ENCODE measurements at places on chromosomes 5 and 9.

- no peak for DNase-seq
These were observed 24.8 kb downstream of the KCTD16 start for GRCh38 chr5:144195448-144195847.

DNA sequence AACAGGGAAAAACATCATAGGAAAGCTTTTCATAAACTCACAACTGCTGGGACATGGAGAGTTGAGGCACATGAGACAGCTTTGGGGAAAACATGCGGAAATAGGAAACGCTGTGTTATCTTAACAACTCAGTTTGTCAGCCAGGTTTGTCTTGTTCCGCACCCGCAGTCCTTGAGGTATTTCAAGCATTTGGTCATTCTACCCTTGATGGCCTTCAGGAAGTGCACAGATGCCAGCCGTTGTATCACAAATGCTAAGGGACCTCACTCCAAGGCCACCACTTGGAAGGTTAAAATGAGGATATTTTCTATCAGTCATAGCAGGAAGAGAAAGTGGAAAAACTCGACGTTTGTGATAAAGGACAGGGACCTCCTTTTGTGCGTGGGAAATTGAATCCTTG, 83.8 kb downstream of the TRIO start:
- peak; percentile 53 for DNase-seq

DNA sequence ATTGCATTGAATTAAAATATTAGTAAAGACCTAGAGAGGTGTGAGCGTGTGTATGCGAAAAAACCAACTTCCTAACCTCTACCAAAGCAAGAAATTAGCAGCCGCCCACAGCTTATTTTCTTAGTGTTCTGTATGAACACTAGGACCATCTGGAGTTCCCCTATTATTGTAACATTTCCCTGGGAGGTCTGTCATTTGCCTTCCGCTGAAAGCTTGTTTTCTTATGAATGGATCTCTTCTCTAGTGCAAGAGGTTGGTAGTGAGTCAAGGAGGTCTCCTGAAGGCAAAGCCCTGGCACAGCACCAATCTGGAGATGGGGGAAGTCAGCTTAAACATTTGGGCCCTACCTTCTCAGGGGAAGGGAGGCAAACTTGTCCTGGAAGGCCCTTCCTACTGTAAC, 10.8 kb downstream of the TNFSF8 start:
- DNase-seq, result no peak

DNA sequence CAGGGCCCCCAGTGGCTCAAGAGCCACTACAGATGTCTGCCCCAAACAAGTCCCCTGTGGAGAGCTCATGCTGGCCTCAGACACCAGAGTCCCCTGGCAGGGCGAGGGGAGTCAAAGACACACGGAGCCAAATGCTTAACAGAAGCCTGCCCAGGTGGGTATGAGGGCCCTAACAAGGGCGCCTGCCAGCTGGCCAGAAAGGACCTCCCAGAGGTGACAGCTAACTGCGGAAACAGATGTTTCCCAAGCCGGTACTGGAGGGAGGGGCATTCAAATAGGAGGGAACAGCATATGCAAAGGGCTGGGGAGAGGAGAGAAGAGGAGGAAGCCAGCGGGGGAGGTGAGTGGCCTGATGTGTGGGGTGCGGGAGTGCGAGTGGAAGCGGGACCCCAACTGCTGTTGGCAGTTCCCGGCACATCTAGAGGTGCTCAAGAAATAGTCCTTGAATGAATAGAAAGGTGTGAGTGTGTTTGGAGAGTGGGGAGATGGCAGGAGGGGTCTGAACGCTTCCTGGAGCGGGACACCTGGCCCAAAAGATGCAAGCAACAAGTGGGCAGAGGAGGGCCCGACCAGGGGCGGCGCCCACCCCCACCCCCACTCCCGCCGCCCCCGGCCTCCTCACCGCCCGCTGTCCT, 824 bp downstream of the MXD3 start:
- peak; percentile 61 for DNase-seq

DNA sequence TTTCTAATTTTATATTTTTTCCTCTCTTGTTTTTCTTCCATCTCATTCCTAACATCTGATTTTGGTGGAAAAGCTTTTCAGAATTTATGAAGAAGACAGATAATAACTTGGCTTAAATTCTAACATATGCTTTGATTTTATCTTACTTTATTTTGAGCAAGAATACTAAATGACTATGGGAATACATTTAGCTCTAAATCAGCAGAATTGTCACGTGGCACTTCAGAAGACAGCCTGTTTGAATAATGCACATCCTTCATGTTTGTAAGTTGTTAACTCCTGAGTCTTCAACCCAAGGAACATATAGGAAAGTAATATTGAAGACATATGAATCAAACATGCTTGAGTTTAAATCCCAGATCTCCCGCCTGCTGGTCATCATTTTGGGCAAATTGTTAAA, 90.3 kb downstream of the NTRK2 start:
- DNase-seq, result no peak

GRCh38 chr5:23027331-23027730, 174.2 kb upstream of the CDH12 start:
- no peak for DNase-seq

DNA sequence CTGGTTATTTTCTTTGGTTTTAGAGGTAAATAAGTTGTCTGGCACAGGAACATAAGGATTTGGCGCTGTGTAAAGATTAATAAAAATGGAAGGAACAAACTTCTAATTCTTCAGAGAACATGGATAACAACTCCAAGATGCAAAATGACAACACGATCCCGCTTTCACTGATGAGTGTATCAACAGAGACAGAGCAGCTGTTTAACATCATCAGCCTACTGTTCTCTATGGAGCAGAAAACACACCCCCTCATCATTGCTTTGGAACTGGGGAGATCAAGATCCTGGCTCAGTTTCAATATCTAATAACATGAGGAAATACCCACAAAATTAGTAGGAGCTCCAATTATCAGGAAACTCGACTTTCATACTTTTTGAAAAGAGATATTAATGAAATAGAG, 8.3 kb upstream of the GAS1 start:
- no peak for DNase-seq

DNA sequence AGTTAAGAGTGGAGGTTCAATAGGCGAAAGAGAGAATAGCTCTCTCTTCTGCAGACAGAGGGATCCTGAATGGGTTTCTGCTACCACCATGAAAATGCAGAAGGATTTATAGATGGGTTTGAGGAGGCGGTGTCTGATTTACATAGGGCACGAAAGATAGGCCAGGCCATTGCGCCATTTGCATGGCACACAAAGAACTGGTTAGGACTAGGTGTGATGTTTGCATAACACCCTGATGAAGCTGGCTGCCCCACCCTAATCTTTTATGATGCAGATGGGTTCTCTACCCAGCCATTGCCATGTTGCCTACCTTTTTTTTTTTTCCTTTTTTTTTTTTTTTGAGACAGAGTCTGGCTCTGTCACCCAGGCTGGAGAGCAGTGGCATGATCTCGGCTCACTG, 51.4 kb upstream of the PDZD2 start:
- DNase-seq, result no peak

GRCh38 chr5:131630963-131631350, 4.1 kb downstream of the RAPGEF6 start:
- DNase-seq, result no peak

GRCh38 chr5:179764056-179764455, 29.7 kb upstream of the LTC4S start:
- no peak for DNase-seq

GRCh38 chr9:85262333-85262732, 479.4 kb downstream of the AGTPBP1 start:
- DNase-seq, result no peak

GRCh38 chr5:52801329-52801728, 13.6 kb downstream of the ITGA1 start:
- peak; percentile 59 for DNase-seq

DNA sequence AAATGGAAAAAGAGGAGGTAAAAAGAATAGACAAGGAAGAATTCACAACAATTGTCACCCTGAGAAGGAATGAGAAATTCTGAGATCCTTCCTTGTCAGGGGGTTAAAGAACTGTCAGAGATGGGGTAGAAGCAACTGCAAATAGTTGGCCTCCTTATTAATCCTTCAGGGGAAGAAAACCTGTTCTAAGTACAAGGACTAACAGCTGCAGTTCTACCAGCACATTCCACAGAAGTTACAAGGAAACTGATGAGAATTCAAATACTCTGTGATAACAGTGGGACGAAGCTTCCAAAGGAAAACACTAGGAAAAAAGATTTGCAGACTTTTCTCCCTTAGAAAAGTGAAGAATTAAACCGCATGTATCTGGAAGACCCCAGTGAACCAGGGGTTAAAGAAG, 93.7 kb downstream of the OR2K2 start:
- DNase-seq, result no peak

GRCh38 chr5:122201365-122201764, 72.0 kb downstream of the ZNF474 start:
- DNase-seq, result no peak

DNA sequence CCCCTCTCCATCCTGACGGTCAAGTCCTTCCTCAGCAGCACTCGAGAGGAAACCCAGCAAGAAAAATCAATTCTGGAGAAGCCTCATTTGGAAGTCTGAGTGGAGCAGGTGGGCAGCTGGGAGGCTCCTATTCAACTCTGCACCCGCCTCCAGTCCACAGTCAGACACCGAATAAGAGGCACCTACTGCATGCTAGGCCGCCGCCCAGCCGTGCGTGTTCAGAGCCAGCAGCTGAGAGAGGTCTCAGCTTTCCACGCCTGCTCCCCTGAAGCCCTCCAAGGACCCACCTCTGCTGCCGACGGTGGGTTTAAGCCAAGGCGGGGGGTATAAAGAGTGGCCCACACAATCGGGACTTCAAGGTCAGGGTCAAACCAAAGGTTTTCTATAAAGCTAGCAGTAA, 41.9 kb downstream of the VAV2 start:
- DNase-seq, result no peak

DNA sequence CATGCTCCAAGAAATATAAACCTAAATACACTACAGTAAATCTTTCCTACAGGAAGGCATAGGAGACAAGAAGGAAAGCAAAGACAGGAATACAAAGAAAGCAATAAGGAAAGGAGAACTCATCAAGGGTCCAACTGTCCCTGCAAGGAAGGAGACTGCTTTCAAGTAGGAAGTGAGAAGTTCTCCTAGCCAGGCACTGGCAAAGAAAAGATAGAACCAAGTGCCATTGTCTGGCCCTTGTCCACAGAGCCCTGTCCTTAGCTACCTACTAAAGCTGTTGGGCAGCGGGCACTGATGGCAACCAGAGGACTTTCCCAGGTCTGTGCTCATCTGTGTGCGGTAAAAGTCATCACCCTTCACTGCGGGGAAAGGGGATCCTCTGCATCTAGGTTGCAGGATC, 108.2 kb downstream of the KLHL3 start:
- no peak for DNase-seq

DNA sequence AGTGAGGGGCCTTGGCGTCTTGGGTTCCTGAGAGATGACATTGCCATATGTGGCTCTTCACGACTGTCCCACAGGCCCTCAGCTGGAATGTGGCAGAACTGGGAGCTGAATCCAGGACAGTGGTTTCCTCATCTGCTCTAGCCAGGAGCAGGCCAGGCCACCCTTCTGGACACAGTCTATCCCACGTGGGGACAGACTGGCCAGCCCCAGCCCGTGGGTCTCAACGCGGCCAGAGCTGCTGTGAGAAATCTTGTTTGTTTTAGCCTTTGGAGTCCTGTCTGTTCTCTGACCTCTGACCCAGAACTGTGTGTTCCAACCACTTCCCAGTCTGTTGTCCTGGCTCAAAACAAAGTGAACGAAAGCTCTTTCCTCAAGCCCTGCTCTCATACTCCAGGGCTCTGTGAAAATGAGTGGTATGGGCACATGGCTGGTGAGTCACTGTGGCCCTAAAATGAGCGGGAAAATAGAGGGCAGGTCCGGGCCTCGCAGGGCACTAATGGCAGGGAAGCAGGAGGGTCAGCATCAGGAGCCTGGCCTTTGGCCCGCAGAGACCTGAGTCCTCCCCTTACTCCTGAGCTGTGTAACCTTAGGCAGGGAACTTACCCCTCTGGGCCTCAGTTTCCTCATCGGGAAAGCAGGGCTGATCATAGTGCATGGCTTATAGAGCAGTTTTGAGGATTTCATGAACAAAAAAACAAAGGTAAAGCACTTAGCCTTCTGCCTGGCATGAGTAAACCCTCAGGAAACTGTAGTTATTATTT, 34.8 kb upstream of the GLRX start:
- peak; percentile 86 for DNase-seq

DNA sequence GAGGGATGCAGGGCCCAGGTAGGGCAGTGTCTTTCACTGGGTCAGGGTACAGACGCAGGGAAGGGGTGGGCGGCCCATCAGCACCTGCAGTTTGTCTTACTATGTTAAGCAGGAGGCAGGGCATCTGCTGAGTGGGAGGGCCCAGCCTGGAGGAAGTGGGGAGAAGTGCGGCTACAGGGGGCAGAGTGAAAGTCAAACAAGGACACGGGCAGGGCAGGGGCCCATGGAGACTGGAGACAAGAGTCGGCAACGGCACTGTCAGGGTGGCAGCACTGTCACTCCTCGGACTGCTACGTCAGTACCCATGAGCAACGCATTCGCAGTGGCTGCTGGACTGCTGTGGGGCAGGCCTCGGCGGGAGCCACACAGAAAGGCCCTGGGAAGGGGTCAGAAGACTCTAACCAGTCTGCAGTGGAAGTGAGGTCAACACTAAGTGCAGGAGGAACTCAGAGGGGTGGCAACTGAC, 19.7 kb downstream of the CAMSAP1 start:
- no peak for DNase-seq

DNA sequence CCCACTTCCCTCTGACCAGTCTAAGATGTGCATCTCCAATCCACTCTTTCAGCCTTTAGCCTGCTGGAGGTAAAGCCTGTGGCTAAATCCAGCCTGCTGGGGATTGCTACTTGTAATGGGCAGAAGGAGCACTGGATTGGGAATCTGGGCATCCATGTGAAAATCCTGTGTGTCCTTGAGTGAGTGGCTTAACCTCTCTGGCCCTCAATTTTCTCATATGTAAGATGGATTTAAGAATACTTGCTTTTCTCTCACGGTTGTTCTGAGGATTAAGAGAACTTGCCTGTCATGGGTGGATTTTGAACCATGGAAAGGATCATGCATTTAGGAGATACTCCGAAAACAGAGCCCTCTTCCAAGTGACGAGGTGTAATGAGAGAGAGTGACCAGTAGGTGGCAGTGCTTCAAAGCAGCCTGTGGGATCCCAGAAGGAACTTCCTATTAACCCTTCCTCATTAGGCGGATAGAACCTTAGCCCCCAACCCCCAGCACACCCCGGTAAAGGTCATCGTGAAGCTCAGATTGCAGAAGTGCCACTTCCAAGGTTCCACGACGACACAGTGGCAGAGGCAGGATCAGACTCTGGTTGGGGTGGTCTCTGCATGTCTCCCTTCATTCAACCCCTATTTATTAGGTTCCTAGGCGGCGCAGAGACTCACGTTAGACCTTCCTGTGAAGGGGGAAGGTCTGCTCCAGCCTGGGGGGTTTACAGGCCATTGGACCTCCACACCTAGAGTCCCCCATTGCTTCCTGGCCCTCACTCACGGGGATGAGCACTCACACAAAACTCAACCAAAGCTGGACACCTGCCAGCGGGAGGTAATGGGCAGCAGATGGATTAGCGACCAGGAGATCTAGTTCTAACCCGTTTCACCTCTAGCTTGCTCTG, 68.7 kb upstream of the ZNF618 start:
- DNase-seq, result no peak

GRCh38 chr5:1648806-1649205, 125.0 kb upstream of the LPCAT1 start:
- DNase-seq, result no peak

- DNase-seq, result peak; percentile 79
These were observed 646 bp downstream of the CARNMT1 start for GRCh38 chr9:75027187-75028107.

- DNase-seq, result no peak
These were observed 9.8 kb upstream of the FTMT start for GRCh38 chr5:121841892-121842291.

Measured in islet precursor cell (in vitro differentiated cells).